Activated T-cell treated with anti-CD3 and anti-CD28 coated beads, Interleukin-2, amount 50 U/mL, for 24 hours (primary cell): ENCODE measurements at places on chromosomes 1 and 21.

DNA sequence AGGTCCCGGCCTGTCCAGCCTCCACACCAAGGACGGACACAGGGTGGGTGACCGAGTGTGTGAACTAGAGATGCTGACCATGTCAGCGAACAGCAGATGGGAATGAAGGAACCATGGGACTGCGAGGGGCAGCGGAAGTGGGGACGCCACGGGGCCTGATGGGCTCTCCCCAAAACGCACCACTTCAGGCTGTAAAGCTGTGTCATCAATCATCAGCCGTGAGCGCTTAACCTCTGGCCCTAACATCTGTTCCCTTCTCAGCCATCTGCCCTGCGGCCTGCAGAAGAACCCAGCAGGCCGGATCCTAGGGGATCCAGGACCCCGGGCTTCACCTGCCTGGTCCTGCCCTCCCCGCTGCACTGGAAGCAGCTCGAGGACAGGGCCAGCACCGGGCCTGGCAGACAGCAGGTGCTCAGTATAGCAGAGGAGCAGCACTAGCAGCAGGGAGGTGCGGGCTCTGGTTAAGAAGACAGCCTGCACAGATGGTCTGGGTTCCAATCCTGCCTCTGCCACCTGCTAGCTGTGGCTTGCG, 58.7 kb downstream of the DMRTB1 start:
- DNase-seq, result no peak

- no peak for DNase-seq
Observed at GRCh38 chr1:17990401-17990800, 117.2 kb upstream of the IGSF21 start.

DNA sequence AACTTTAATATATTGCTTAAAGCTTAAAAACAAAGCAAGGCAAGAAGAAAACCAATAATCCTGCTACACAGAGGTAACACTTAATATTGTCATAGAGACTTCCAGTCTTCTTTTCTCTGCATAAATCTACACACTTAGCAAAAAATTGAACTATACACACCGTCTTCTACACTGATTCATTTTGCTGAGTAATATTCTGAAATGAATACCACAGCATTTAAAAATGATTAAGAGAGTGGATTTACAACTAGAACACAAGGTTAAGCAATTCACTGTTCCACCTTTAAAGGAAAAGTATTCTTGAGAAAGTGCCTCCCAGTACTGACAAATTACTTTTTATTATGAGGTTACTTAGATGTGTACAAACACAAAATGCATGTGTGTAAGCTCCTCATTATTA, 22.2 kb upstream of the ITPKB start:
- DNase-seq, result no peak

GRCh38 chr1:212959266-212960220, 9.2 kb downstream of the VASH2 start:
- DNase-seq, result no peak

DNA sequence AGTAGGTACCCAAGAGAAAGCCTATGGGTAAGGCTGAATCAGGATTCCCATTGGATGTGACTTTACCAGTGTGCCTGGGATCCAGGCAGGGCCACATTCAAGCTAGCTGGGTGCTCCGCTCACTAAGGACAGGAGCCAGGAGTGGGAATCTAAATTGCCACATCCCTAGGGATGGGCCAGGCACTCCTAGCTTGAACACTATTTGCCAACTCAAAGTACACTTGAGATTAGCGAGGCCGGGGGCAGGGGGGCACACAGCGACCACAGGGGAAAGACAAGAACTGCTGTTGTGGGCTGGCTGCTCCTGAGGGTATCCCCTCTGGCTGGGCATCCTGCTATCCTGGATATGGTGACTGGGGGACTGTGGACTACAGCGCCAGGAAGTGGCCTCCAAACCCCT, 4.3 kb downstream of the SLC45A3 start:
- no peak for DNase-seq

DNA sequence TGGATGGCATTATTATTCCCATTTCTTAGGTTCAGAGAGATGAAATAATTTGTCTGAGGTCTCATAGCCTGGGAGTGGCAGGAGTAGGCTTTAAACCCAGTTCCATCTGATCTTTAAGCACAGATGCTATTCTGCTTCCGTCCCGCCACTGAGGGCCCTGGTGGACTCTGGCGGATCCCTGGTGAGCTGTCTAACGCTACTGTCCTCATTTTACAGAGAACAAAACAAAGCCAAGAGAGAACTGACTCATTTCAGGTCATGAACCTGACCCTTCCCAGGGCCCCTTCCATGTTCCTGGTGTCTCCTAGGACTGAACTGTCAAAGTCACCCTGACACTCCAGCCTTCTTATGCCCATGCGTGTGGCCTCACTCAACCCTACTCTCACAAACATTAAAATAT, 3.1 kb upstream of the GALE start:
- no peak for DNase-seq

GRCh38 chr1:63960326-63960725, 186.5 kb downstream of the ROR1 start:
- no peak for DNase-seq

DNA sequence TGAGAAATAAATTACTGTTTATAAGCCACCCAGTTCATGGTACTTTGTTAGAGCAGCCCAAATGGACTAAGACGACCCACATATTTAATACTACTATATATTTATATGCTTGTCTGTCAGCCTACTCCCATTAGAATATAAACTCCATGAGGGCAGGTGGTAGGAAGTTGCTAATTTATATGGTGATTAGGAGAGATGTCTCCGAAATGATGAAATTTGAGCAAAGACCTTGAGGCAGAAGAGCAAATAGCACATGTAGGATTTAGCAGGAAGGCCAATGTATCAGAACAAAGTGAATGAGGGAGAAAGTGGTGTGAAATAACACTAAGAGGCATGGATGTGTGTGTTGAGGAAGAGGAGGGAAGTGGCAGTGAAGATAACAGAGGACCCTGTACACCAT, 10.6 kb upstream of the SLFNL1 start:
- DNase-seq, result no peak

DNA sequence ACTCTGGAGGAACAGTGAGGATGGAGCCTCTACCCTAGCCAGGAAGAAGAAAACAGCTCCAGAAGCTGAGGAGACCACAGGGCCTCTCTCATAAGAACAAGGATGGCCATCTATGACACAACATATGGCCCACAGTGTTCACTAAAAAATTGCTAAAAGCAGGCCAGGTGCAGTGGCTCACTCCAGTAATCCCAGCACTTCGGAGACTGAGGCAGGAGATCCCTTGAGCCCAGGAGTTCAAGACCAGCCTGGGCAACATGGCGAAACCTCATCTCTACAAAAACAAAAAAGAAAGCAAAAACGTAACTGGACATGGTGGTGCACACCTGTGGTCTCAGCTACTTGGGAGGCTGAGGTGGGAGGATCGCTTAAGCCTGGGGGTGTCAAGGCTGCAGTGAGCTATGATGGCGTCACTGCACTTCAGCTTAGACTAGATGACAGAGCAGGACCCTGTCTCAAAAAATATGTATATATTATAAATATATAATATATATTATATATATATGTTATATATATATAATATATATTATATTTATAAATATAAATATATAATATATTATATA, 103.1 kb downstream of the TOMM20 start:
- DNase-seq, result peak; percentile 30

DNA sequence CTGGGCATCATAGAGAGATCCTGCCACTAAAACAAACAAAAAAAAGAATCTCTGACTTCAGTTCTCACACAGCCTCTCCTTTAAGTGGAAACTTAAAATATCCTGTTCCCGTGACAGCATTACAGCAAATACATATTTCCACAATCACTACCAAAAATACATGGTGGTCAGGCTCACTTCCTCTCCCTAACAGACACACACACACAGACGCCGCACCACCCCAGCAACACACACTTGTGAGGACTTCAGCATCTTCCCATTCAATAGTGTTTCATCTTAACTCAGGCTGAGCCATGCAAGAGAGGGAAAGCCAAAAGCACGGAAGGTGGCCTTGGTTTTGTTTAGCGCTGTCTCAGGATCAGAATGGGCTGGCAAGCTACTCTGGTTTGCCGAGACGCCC, 21.9 kb downstream of the KIAA1614 start:
- no peak for DNase-seq

DNA sequence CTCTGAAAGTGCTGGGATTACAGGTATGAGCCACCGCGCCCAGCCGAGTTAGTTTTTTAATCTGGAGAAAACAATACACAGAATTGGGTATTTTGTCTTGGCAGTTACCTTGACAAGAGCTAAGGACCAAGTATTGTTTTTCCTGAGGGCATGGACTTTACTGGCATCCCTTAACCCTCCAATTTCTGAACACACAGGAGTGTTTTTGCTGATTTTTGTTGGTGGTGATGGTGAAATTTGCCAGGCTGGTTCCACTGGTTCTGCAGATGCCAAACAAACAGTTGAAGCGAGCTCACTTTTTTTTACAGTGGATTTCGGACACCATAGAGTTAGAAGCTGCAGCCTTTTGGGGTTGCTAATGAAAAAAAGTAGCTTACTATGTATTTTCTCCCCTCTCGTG, 37.2 kb upstream of the SH3D21 start:
- no peak for DNase-seq

- no peak for DNase-seq
Observed at GRCh38 chr1:56322211-56322610, 257.2 kb downstream of the PLPP3 start.

- no peak for DNase-seq
Observed at GRCh38 chr1:9536301-9536700, 3.0 kb upstream of the SLC25A33 start.

GRCh38 chr1:108050911-108051629, 86.1 kb upstream of the VAV3 start:
- DNase-seq, result no peak

DNA sequence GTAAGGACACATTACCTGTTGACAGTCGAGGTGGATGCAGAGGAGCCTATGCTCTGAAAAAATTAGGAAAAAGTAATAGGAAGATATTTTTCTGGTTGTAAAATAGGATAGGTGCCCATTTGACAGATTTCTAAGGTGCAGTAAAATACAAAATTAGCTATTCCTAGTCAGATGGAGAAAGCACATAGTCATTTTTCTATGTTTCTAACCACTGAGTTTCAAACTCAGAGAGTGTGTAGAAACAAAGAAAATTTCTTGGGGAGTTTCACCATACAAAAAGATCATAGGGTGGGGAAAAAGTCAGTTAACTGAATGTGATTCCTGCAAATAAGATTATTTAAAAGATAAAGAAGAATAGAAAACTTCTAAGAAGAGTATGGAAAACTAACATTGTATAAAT, 666.9 kb downstream of the KCNT2 start:
- no peak for DNase-seq

- DNase-seq, result no peak
Observed at GRCh38 chr1:169148472-169149252, 42.2 kb downstream of the ATP1B1 start.

- no peak for DNase-seq
Observed at GRCh38 chr1:221720545-221720944, 21.3 kb downstream of the DUSP10 start.

DNA sequence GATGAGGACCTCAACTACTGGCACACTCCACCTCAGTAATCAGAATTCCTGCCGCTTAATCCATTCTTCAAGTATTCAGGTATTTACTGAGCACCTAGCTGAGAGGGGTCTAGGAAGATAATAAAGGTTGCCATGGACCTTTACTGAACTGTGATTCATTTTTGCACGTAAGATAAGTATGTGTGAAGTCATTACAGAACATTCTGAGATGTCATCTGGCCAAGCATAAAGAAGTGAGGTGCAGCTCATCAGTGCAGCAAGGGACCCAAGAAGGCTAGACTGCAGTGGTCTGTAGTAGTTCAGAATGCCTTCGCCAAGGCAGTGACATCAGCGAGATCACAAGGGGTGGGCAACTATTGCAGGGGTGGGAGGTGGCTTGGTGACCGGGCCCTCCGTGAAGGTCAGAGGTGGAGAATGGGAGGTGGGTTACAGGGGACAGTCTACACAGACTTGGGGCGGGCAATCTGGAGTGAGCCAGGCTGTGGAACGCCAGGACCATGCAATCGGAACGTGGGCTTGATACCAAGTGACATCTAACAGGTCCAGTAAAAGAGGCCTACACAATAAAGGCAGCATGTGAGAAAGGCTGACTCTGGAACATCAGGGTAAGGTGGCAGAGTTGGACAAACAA, 107.4 kb downstream of the SLC45A1 start:
- no peak for DNase-seq
